ENCODE measurements at places on chromosomes 11 and 22.

GRCh38 chr11:44750551-44751465, 24.0 kb downstream of the TSPAN18 start:
- no peak for DNase-seq

GRCh38 chr11:111957663-111958444, 20.7 kb downstream of the DIXDC1 start:
- DNase-seq, result no peak

- DNase-seq, result no peak
Measured at GRCh38 chr11:128940603-128941002, 2.1 kb downstream of the TP53AIP1 start.

DNA sequence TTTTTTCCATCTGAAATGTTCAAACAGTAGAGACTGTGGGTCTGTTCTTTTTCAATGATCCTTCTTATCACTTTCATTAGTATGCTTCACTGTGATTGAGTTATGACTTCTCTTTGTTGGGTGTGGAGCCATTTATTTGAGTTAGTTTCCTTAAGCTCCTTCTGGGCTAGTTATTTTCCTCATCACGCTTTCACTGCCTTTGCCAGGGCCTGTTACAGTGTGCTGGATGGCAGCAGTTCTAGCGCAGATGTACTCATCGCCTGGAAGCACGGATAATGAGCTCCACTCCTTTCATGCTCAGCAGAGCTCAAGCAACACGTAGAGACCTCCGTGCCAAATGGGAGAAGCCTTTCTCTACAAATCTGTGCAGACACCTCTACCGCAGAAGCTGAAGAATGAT, 7.0 kb upstream of the ARHGAP42 start:
- DNase-seq, result no peak

DNA sequence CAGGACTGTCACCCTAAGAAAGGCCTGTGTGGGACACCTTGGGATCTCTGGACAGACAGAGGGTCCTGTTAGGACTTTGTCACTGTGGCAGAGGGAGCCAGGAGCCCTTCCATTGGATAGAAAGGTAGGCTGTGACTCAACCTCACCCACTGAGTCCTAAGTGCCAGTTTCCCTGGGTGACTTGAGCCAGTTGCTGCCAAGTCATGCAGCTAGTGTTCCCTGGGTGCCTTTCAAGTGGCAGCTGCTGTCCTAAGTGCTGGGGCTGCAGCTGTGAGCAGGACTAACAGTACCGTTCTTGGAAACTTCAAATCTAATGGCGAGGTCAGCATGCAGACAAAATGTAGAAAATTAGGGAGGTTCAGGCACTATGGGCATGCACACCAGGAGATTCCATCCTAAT, 393.7 kb downstream of the TMEM135 start:
- DNase-seq, result no peak

Data from activated B cell treated with CpG ODN at 0.5 μM for 24 hours (primary cell).